Activated CD4-positive, CD25-positive, alpha-beta regulatory T cell treated with anti-CD3 and anti-CD28 coated beads, Interleukin-2, amount 50 U/mL, for 72 hours (primary cell): ENCODE measurements at places on chromosomes 2 and 18.

DNA sequence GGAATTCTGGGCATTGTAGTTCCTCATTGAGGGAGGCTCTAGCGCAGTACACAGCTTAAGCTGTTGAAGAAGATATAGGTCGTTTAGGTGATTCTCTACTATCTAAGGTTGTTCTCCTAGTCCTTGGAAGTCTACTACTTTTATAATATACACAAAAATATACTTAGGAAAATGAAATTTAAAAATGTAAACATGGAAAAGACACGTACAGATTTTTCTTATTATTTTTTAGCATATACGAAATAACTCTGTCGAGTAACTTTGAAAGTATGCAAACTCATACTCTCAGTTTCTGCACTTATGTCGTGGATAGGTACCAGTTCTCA is 272 bp upstream of the FASTKD1 start:
- no peak for DNase-seq

DNA sequence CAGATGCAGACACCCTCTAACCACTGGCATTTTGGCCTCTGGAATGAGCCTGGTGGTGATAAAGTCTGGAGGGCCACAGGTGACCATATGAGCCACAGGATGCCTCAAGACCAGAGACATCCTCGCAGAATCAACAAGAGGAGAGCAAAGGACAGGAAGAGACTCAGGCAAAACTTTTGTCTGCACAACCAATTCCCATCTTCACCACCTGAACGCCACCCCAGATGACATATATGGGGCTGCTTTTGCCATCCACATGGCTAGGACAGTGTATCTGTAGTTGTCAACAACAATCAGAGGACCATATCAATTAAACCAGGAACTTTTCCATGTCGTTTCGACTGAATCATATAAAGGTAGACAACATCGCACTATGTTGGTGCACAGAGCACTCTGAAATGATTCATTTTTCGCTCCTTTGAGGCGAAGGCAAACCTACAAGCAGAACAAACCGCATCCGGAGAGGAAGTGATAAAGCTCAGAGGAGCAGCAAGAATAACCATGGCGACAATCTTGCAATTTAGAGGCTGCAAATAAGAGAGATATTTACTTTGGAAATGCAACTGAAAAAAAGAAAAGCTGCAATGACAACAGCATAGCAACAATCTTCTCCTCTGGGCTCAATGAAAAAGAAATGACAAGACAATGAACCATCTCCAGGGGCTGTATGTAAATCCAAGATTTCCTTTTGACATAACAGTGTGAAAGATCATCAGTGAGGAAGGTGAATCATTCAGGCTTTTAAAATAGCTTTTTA is 204.5 kb downstream of the ARL4C start:
- DNase-seq: peak; percentile 43

GRCh38 chr2:238882082-238882755 is 34.3 kb downstream of the TWIST2 start:
- no peak for DNase-seq

DNA sequence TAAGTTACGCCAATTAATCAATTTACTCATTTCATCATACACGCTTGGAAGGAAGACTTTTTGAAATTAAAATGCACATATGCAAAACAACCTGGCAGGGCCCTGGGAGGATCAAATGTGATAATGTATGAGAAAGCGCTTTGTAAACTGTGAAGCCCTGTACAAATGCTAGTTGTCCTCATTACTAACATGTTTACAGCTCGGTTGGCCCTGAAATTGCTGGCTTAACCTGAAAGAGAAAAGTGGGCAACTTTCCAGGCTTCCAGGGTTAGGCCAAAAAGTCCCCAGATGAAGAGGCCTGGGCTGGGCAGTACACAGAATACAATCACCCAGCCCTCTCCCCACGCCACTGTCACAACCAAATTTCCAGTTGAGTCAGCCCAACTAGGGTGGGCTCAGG is 60.2 kb downstream of the DNMT3A start:
- DNase-seq: no peak

DNA sequence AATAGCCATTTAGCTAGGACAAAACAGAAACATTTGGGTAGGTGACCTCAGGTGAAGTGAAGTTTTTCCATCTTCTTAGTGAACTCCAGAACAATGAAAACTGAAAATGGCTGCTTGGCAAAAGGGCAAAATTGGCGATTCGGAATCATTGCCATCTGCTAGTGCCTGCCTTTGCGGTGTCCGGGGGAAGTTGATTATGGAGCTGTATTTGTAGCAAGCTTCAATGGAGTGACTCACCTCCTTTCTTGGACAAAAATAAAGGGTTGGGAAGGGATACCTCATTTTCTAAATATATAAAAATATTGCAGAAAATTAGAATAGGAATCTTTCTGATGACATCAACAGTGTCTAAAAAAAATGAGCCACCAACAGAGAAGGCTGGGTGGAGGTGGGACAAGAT is 460.5 kb downstream of the TGIF1 start:
- DNase-seq: no peak

- DNase-seq: no peak
These were observed 153.7 kb upstream of the FBXO11 start for GRCh38 chr2:48059975-48060374.

DNA sequence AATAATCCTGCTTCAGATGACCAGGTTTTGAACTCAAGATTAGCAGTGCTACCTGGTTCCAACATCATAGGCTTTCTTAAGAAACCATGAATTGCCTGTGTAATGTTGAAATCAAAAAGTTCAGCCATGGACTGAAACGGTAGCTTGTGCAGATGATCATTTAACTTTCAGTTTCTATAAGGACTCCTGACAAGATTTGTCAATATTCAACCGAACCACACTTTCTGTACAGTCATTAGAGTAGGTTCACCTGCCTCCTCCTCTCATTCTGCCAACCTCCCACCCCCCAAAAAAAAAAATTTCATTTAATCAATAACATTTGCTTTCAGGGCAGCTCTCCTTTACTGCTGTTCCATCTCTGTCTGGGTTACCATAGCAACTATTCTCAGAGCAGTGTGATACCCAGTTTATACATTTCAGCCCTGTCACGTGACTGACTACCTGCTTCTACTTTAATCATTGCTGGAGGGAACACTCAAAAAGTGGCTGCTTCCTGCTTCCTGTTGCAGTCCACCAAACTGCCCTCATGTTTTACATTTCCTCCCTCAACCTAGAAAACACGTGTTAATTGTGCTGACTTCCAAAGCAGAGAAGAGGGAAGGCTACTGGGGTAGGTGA is 275.5 kb downstream of the SS18 start:
- DNase-seq: no peak

- DNase-seq: no peak
These were observed 3.5 kb upstream of the ADNP2 start for GRCh38 chr18:80105369-80106167.

- DNase-seq: no peak
These were observed 41.9 kb downstream of the C2orf76 start for GRCh38 chr2:119324685-119325270.

GRCh38 chr2:113135317-113135716 is 7.9 kb downstream of the IL1RN start:
- no peak for DNase-seq

DNA sequence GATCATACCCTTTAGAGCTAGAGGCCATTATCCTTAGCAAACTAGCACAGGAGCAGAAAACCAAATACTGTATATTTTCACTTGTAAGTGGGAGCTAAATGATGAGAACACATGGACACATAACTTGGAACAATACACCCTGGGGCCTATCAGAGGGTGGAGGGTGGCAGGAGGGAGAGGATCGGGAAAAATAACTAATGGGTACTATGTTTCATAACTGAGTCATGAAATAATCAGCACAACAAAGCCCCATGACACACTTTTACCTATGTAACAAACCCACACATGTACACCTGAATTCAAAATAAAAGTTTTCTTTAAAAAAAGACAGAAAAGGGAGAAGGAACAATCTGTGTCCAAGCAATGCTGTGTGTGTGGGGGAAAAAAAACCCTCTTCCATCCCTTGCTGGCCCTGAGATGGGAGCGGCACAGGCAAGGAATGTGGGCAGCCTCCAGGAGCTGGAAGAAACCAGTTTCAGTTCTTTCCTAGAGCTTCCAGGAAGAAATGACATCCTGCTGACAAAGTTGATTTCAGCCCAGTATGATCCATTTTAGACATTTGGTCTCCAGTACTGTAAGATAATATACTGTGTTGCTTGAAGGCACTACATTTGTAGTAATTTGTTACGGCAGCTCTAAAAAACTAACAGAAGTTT is 458.7 kb upstream of the CNTNAP5 start:
- DNase-seq: no peak

- DNase-seq: no peak
These were observed 34.4 kb downstream of the ATP8B1 start for GRCh38 chr18:57768537-57769326.

DNA sequence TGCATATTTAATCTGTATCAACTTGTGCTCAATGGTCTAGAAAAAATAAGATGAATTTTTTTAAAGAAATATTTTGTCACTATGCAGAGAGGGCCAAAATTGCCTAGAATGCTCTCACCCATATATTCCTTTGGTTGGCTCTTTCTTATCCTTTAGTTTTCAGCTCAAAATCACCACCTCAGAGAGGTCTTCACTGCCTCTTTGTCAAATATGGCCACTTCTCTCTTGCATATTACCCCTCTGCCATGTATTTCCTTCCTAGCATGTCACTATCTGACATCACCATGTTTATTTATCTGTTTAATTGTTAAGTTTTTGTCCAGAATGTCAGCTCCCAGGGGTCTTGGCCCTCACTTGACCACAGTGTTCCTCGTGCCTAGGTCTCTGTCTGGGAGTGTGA is 535.2 kb upstream of the CDH2 start:
- DNase-seq: no peak

- DNase-seq: no peak
These were observed 450.1 kb downstream of the ANKRD30B start for GRCh38 chr18:15198116-15198389.

- DNase-seq: no peak
These were observed 11.0 kb downstream of the SDC1 start for GRCh38 chr2:20213651-20214565.

GRCh38 chr2:165697748-165698443 is 96.2 kb downstream of the GALNT3 start:
- no peak for DNase-seq

DNA sequence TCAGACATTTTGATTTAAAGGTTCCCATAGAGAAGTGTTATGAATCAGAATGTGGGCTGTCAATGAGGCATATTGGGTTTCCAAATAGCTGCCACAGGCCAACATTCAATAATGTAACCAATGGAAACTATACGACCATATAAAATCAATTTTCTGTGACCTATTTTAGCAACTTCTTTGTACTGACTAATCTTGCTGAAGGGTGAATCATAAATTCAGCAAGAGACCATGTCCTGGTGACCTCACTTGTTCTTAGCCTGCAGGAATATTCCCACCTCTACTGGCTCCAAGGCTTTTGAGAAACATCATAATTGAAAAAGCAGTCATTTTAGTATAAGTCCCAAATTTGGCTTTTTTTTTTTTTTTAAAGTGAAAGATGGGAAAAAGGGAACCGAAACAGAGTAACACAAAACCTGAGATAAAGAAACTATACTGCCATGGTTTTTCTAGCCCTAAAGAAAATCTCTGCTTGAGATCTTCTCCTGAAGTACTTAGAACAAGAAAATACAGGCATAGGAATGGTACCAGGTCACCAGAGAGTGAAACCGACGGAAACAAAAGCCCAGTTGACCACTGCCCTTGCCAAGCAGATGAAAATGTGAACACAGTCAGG is 32.1 kb downstream of the PLEKHM3 start:
- no peak for DNase-seq

DNA sequence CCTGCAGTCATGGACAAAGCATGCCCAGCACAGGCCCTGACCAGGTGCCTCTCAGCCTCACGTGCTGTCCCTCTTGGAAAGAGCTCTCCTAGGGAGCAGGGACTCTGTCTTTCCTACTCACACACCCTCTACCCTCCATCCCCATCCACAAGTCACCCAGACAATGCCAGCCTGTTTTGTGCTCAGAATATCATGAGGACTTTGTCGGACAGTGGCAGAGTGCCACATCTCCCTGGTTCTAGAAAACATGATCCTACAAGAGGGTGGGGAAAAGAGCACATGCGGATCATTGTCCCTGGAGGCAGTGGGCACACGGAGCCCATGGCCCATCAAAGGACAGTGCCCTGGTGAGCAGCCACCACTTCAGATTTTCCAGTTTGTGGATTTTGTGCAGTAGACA is 3.7 kb upstream of the MAL start:
- DNase-seq: no peak

- no peak for DNase-seq
These were observed 250.7 kb upstream of the SALL3 start for GRCh38 chr18:78728784-78729467.

GRCh38 chr18:8450013-8450412 is 159.2 kb upstream of the RAB12 start:
- DNase-seq: no peak

- no peak for DNase-seq
These were observed 7.4 kb upstream of the RMC1 start for GRCh38 chr18:23495723-23496440.

DNA sequence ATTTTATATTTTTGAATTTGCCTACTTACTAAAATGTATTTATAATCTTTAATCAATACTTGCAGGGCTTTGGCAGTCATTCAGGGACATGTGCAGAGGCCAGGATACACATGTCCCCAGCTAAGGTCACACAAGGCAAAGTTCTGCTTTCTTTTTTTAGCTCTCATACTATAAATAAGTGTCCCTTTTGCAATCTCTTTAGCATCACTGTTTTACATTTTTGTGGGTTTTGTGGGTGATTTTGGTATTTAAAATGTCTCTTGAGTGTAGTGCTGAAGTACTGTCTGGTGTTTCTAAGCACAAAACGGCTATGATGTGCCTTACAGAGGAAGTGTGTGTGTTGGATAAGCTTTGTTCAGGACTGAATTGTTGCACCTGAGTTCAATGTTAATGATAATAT is 309.0 kb upstream of the GULP1 start:
- no peak for DNase-seq

GRCh38 chr2:170695521-170696410 is 19.4 kb upstream of the SP5 start:
- no peak for DNase-seq

DNA sequence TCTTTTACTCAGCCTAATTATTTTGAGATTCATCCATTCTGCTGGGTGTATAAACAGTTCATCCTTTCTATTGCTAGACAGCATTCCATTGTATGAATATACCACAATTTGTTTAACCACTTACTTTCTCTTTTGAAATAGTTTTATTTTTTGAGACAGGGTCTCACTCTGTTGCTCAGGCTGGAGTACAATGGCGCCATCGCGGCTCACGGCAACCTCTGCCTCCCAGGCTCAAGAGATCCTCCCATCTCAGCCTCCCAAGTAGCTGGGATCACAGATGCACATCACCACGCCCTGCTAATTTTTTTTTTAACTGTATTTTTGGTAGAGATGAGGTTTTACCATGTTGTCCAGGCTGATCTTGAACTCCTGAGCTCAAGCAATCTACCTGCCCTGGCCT is 54.5 kb downstream of the USP37 start:
- no peak for DNase-seq

DNA sequence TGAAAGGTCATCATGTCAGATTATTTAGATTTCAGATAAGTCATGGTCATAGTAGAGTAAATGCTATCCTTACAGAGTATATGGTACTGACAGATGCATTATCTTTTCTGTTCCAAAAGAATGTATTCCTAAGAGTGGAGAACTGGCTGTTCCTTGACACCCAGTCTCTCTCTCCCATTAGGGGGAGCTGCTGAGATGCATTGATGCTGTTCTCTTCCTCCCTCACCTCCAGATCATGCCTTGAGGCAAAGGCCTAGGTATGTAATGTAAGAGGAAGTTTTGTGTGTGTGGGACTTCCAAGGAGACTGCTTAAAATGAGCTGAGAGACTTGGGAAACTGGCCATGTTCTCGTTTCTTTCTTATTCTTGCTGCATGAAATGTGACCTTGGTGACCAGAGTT is 979.5 kb upstream of the CELF4 start:
- DNase-seq: no peak

- no peak for DNase-seq
These were observed 25.7 kb upstream of the THOC1 start for GRCh38 chr18:293536-293935.
